H9 (cell line): ENCODE measurements at places on chromosomes 5 and 9.

DNA sequence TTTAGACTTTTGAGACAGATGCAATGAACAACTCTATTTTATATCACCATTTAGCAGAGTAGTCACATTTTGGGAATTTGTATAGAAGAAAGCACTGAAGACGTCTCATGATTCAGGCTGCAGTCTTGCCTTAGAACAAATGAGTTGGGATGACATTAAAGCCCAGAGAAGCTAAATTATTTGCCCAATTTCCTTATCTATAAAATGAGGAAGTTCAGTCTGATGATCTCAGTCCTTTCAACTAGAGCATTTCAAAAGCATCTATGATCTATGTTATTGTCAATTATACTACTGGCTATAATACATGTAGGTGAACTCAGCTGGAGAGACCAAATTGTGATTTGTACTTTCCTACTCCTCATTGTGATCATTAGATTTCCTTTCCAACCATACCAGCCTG is 154.1 kb downstream of the OSTF1 start:
- DNase-seq = no peak

- no peak for DNase-seq
Observed at GRCh38 chr9:34151398-34151797, 24.9 kb upstream of the DCAF12 start.

DNA sequence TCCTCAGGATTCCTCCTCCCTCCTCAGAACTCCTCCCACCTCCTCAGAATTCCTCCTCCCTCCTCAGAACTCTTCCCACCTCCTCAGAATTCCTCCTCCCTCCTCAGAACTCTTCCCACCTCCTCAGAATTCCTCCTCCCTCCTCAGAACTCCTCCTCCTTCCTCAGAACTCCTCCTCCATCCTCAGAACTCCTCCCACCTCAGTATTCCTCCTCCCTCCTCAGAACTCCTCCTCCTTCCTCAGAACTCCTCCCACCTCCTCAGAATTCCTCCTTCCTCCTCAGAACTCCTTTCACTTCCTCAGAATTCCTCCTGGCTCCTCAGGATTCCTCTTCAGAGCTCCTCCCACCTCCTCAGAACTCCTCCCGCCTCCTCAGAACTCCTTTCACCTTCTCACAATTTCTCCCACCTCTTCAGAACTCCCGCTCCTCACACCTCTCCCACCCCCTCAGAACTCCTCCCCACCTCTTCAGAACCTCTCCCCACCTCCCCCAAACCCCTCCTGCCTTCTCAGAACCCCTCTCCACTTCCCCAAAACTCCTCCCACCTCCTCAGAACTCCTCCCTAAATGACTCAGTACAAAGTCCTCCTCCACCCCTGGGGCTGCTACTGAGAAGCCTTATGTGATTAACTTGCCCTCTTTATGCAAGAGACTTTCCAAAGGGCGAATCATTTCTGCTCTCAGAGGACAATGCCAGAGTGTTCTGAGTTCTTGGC is 23.2 kb downstream of the SLC46A2 start:
- DNase-seq = peak; percentile 73

- peak; percentile 56 for DNase-seq
Observed at GRCh38 chr5:160166973-160167623, 47.8 kb upstream of the PWWP2A start.

GRCh38 chr9:111481885-111482636 is 2.1 kb downstream of the ECPAS start:
- DNase-seq = no peak
